ENCODE measurements at places on chromosomes 7 and 10.
A peak's percentile ranks its signal among the peaks of the same experiment; 100 is the strongest.

DNA sequence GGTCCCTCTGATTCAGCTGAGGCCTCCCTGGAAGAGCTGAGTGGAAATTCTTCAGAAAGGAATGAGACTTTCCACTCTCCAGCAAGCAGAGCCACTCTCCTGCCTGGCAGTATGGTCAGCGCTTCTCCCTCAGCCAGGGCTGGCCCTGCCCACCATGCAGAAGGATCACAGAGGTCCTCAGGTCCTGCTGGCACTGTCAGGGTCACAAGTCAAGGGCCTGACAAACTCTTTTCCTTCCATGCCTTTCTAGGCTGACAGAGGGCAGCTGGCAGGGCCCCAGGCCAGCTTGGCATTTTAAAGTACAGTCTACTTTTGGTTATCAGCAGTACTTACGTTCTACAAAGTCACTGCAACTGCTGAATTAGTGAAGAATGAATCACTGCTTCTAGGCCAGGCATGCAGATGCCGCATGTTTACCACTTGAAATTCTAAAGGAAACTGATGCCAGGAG lies 119.3 kb upstream of the FRMD4A start:
- no peak for DNase-seq

GRCh38 chr10:78808736-78809367 lies 259.9 kb upstream of the ZMIZ1 start:
- no peak for DNase-seq

- DNase-seq, result no peak
These were observed 94.1 kb downstream of the GRM8 start for GRCh38 chr7:127158659-127159058.

- DNase-seq, result no peak
These were observed 64.5 kb downstream of the DNMBP start for GRCh38 chr10:99945263-99945662.

GRCh38 chr10:78339251-78339650 lies 305.6 kb downstream of the RPS24 start:
- DNase-seq, result peak; percentile 66

- DNase-seq, result no peak
These were observed 13.4 kb downstream of the HEPACAM2 start for GRCh38 chr7:93212881-93213280.

DNA sequence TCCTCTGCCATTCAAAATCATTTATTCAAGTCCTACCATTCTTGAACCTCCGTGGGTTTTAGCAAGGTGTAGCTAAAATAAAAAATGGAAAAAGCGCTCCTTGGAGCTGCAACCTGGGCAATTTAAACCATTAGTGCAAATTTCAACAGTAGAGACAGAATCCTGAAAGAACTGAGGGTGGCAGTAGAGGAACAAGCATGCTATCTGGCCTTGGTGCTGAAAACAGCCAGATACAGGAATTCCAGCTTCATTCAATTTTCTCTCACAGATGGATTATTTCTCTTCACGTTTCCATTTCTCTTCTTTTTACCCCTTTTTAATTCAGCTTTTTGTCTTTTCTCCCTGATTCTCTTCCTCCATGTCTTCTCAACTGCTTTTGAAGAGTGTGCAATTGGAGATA lies 77.7 kb downstream of the OTUD1 start:
- no peak for DNase-seq

DNA sequence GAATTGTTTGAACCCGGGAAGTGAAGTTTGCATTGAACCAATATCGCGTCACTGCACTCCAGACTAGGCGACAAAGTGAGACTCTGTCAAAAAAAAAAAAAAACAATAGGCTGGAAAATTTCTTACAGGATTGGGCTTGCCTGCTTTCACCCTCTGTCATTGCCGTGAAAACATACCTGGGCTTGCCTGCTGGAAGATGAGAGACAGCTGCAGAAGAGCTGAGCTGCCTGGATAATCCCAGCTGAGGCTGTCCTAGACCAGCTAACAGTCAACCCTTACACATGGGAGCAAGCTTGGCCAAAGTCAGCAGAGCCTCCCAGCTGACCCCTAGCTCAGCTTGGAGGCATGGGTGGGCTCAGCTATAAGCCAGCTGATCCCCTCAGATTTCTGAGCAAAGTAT lies 306.2 kb downstream of the CCSER2 start:
- DNase-seq, result no peak

- no peak for DNase-seq
These were observed 49.3 kb downstream of the CALML3 start for GRCh38 chr10:5573968-5574641.

DNA sequence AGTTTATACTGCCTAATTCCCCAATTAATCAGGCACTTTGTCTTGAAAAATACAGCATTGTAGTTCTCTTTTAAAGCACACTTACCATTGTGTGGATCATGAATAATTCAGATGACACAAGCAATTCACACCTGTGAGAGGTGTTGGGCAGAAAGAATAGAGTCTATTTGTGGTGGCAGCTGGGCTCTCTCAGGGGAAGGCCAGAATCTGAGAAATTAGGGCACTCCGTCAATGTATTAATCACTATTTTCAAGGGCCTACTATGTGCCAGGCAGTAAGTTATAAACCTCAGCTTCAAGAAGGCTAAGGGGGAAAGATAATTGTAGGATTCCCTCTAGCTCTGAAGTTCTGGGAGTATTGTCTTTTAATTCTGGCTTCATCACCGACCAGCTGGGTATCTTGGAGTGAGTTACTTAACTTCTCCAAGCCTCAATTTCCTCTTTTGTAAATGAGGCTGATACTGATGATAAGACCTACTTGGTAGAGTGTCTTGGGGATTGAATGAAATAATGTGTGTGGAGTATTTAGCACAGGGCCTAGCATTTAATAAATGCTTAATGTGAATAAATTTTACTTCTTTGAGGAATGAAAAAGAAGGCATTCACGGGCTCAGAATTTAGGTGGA lies 2.5 kb downstream of the CHN2 start:
- DNase-seq, result no peak

- no peak for DNase-seq
These were observed 11.2 kb upstream of the PRR15 start for GRCh38 chr7:29552392-29552791.

- DNase-seq, result no peak
These were observed 84.3 kb downstream of the KCNMA1 start for GRCh38 chr10:77553311-77553710.

DNA sequence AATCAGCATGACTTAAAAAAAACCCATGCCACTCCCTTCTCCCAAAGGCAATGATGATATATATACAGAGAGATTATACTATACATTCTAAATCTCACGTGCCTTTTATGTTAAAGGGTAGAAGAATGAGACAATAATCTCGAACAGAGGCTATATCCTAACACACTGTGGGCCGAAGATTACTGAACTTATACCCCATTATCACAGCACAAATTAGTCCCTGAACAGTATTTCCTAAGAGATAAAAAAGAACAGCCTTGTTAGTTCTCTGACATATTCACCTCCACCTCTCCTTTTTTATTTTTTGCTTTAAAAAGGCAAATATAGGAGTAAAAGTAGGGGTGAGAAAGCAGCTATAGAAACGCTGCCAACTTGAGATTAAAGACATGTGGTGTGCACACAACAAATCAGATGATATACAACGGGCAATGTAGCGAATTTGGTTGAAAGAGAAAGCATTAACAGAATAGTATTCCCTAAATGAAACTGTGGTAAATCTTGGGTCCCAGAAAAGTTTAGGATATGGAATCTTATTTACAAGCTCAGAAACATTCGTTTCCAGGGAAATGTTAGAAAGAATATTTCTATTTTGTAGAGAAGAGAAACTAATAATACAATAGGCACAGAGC lies 69.5 kb downstream of the JMJD1C start:
- no peak for DNase-seq

DNA sequence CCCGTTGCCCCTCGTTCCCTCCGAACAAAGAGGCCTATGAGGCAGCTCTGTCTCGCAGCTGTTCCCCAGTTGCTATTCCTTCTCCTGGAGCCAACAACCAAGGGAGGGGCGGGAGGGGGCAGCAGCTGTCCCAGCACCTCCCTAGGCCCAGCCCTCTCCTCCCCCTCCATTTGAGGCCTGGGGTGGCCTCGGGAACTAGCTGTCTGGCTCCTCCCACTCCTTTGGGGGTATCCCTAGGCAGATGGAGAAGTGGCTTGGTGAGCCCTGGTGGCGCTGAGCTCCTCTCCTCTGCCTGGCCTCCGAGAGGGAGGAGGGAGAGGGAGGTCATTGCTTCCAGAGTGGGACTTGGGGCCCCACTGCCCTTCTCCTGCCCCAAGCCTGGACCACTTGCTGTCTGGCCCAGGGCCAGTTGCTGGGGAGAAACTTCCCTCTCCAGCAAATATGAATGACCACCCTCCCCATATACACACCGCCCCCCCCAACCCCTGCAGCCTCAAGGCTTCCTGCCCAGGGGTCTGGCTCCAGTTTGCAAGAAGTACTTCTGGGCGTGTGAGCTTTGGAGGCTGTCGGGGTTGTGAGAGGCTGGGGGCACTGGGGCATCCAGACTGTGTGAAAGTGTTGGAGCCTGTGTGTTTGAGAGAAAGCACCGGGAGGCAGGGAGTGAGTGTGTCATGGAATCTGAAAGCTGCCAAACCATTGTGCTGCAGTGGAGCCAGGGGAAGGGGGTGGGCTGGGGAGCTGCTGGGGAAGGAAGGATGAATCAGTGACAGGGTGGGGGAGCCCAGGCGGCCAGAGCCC lies 3.1 kb downstream of the FLNC start:
- DNase-seq, result peak; percentile 64

DNA sequence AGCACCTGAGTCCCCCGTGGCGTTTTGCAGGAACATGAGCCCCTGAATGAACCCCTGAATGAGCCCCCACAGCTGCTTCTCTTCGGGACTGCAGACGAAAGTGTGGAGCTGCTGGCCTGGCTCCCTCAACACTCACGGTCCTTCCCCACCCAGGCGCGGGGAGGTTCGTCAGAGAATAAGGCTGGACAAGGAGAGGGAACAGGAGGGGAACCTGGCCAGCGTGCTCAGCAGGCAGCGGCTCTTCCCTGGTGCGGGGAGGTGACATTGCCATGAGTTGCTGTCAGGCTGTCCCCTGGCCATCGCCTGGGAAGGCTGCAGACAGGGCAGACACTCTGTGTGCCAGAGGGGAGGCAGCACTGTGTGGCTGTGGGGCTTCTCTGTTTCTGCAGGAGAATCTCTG lies 80.9 kb upstream of the SHH start:
- no peak for DNase-seq

DNA sequence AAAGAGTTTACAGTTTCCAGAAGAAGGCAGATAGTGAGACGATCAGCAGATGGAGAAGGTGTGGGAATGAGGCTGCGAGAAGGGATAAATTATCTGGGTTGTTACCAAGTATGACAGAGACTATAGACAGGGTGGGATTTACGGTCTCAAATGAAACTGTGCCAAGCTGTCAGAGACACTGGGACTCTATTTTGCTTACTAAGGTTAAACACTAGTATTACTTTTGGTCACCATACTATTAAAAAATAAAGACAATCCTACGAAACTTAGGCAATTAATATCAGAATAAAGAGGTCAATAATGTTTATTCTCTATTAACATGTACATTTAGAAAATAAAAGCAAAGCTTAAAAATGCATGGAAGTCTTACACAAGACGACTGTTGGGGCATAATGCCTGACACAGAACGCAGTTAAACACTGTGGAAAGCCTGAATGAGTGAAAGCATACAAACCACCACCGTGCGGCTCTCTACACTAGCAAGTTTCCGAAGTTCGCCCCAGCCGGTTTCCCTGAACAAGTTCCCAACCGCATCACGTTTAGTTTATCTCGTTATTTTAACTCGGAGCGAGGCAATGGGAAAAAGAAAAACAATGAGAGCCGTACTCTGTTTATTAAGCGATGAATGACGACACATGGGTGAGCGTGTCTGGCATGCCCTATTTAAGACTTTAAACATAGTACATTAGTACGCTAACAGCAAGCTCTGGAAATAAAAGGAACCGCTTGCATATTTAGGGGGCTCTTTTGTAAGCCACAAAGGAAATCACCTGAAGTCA lies 909 bp upstream of the CC2D2B start:
- DNase-seq, result peak; percentile 63

DNA sequence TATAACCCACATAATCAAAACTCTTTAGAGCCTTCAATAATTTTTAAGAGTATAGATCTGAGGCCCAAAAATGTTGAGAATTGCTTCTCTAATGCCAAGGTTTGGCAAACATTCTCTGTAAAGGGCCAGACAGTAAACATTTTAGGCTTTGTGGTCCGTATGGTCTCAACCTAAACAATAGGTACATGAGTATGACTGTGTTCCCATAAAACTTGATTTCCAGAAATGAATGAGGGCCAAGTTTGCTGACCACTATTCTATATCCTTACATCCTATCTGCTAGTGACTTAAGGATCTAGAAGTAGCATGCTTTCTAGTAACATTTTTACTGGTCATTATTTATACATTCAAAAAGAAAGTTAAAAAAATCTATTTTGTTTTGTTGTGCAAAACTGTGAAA lies 58.9 kb downstream of the MPP7 start:
- no peak for DNase-seq

DNA sequence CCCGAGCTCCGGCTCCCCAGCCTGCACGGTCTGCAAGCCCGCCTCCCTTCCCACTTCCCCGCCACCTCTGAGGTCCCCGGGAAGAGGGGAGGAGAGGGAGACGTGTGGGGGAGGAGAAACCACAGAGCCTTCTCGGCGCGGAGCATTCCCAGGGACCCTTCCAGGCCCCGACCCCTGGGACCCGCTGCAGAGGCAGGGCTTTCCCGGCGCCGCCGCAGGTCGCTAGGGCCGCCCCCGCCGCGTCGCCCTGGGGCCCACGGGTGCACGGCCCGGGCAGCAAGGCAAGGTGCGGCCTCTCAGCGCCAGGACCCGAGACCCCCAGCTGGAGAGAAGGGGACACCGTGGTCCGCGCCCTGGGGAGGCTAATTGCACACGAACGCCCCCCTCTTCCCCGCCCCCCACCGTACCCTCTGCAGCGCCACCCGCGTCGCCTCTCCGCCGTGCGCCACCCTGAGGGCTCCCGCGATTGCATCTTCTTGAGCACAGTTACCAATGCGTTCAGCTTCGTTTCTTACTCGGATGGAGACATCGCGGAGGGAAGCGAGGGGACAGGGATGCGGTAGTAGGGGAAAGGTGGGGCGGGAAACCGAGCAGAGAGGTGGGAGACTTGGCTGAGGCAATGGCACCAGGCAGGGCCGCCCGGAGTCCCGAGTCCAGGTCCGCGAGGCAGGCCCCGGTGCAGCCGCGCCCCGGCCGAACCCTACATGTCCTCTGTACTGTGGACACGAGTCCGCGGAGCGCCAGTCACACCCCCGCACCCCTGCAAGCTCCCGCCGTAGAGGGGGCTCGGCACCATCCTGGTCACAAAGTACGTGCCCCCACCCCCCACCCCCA lies 28.9 kb downstream of the SKIDA1 start:
- DNase-seq, result peak; percentile 78

DNA sequence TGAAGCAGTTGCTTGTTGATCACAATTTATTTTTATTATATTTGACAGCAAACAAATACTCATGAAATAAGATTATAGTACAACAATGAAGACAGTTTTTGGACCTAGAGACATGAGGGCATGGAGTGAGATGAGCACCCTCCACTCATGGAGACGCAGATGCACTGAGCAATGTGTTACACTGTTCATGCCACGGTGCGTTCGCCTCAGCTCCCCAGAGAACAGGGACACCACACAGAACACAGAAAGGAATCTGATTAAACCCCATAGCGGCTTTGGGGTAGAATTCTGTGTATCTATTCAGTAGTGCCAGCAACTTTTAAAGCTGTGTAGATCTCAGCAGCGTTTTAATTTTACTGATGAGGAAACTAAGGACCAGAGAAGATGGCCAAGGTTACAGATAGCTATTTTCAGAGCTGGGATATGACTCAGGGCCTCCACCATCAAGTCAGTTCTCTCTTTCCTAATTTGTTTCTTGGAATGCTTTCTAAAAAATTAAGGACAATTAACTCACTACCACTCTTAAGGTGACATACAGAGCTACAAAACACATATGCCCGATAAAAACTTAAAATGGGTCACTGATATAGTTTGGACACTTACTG lies 33.6 kb downstream of the FAM25A start:
- no peak for DNase-seq
